Erythroblast (primary cell): ENCODE measurements at places on chromosomes 12 and 14.

- DNase-seq = no peak
Measured at GRCh38 chr12:104059963-104060362, 4.4 kb upstream of the HCFC2 start.

DNA sequence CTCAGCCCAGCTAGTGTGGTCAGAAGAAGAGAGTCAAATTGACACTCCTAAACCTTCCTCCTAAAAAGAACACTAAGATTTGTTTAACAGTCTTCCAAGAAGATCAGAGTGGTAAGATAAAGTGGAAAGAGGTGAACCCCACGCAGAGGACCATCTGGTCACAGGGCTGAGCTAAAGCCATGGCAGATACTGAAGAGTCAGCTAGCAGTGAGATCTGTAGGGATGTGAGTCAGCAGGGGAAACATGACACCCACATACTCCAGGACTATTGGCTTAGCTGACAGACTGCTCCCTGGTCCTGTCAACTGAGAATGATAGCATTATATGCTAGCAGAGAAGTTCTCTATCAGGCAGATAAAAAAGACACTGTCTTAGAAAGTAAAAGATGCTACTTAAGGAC lies 269.4 kb upstream of the ALG10 start:
- DNase-seq = no peak

- peak; percentile 97 for DNase-seq
Measured at GRCh38 chr14:51862176-51862796, 1.9 kb downstream of the GNG2 start.

DNA sequence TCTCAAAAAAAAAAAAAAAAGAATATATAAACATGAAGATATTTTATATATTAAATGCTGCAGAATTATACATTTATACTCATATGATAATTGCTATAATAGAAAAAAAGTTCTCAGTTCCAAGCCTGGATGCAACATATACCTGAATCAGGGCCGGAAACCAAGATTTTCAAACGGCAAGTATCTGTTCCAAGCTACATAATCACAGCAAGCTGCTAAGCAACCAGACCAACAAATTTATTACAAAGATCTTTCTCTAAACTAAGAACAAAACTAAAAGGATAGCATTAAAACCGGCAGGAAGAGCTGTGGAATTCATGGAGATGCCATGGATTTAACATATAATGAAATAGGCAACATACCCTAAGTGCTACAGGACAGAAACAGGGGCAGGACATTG lies 7.1 kb downstream of the RACGAP1 start:
- DNase-seq = no peak

- peak; percentile 37 for DNase-seq
Measured at GRCh38 chr14:74135426-74135825, 50.7 kb downstream of the LIN52 start.
